ENCODE measurements at places on chromosomes 7 and 10.

- no peak for DNase-seq
These were observed 130.9 kb downstream of the GNAT3 start for GRCh38 chr7:80380957-80381356.

DNA sequence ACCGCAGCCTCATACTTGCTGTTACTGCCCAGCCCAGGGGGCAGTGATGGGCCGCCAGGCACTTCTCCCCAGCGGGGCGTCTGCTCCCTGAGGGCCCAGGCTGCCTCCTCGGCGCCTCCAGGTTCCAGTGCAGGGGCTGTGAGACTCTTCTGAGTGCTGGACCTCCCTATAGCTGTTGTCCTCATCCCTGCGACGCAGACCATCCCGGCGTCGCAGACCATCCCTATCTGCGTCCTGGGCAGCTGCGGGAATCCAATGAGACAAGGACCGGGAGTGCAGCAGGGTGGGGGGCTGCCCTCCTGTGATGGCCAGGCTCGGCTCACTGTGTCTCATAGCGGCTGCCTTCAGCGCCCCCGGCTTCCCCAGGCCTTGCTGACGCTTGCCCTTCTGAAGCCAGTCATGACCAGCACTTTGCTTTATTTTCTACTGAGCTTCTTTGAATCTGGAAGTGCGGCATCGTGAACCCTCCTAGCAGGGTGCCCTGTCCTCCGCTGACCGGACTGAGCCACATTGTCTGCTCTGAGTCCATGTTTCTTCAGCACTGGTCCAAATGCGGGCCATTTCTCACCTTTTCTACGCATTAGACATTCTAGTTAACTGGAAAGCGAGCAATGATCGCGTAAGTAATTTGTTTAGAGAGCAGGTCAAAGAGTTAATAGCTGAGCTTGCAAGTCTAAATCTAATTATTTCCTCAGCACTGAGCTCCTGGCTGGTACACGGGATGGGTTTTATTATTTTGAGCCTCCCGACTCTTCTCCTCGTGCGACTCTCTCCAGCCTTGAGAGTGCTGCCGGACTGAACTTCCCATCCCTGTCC lies 339.5 kb downstream of the WDR37 start:
- DNase-seq, result no peak

GRCh38 chr10:89241486-89242344 lies 9.9 kb downstream of the LIPA start:
- DNase-seq, result no peak

GRCh38 chr10:112374724-112375541 lies 1.0 kb downstream of the ACSL5 start:
- DNase-seq, result peak; percentile 52

- peak; percentile 75 for DNase-seq
These were observed 60.8 kb upstream of the PPIF start for GRCh38 chr10:79286318-79286951.

Measured in hematopoietic multipotent progenitor cell treated with erythropoietin and hydrocortisone succinate and interleukin-3 and kit ligand, for 8 days (in vitro differentiated cells).